Stimulated activated CD4-positive, alpha-beta T cell treated with anti-CD3 and anti-CD28 coated beads, TNF-alpha, amount 100 ng/mL, for 48 hours (primary cell): ENCODE measurements at places on chromosomes 7 and 10.

- no peak for DNase-seq
These were observed 105.4 kb upstream of the BTBD16 start for GRCh38 chr10:122165484-122166276.

- DNase-seq: no peak
These were observed 20.8 kb upstream of the OR6B1 start for GRCh38 chr7:143979359-143979758.

DNA sequence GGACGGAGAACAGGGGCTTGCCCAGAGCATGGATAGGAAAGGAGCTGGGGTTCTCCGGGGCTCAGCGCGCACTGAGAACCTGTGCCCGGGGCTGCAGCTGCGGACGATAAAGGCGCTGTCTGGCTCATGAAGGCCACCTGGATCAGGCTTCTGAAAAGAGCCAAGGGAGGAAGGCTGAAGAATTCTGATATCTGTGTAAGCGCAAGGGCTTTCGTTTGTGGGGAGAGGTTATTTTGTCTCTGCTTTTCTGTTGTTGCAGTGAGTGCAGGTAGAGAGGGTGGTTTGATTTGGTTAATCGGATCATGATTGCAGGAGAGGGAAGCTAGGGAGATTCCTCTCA, 250.5 kb downstream of the NSUN6 start:
- DNase-seq: no peak

DNA sequence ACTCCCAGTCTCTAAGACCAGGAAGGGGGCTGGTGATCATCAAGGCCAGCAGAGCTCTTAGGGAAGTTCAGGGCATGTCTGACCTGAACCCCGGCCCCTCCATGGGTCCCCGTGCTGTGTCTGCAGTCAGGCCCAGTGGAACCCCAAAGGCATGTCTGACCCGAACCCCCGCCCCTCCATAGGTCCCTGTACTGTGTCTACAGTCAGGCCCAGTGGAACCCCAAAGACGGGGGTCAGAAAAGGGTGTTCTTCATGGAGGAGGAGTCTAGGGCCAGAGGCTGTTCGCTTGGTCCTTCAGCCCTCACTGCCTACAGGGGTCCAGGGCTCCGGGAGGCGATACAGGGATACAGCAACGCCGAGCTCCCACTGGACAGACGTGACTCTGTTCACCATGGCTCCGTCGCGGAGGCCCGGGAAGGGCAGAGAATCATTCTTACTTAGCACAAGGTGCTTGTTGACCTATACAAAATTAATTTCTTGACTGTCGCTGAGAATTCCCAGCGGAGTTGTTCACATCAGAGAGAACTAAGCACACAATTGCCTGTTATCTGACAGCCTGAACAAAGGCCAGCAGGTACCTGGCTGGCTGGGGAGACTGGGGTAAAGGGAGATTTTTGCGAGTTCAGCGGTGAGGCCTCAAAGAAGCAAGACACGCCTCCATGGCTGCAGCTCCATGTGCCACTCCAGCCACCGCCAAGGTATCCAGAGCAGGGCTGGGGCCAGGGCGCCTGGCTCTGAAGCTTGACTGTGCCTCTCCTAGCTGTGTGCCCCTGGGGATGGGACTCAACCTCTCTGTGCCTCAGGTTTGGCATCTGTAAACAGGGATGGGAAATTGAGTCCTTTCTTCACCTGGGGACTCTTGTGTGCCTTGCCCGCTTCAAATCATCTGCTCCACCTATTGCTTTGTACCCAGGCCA, 26.8 kb downstream of the EN2 start:
- DNase-seq: no peak

DNA sequence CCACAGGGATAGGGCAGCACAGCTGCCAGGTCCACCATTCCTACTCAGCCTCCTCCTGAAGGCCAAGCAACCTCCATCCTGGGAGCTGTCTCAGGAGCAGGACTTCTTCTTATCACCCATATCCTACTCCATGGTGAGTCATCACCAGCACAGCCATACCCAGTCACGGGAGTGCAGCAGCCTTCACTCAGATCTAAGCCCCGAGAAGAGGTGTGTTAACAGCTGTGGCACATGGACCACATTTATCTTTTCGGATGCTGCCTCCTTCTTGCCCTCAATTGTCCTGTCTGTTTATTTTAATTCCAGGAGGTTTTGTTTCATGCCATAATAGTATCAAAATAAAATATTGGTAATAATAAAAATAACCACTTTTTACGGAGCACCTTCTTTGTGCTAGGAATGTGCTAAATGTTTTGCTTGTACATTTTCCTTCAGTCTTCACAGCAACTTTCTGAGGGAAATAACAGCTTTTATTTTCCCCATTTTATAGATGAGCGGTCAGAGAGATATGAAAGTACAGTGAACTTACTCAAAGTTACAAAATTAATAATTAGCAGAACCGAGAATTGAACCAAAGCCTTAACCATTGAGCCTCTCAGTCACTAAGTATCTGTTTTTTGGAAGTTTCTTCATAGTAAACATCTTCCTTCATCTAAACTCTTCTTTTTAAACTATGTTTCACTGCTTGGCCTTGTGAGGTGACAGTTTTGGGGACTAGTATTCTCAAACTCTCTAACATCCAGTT, 2.5 kb upstream of the KEL start:
- DNase-seq: no peak

DNA sequence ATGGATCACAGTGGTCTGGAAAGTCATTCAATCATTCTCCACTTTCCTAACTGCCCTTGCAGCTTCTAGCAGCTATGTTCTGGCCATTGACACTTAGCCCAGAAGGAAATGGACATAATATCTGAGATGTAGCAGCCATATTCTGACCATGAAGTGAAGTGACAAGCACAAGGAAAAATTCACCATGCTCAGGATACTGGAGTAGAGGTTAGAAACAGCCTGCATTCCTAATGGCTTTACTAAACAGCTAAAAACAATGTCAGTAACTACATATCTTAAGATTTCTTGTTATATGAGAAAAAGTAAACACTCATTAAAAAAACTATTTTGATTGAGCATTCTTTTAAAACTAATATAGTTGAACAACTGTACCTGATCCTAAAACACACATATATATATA, 443.8 kb downstream of the MAGI2 start:
- DNase-seq: no peak

DNA sequence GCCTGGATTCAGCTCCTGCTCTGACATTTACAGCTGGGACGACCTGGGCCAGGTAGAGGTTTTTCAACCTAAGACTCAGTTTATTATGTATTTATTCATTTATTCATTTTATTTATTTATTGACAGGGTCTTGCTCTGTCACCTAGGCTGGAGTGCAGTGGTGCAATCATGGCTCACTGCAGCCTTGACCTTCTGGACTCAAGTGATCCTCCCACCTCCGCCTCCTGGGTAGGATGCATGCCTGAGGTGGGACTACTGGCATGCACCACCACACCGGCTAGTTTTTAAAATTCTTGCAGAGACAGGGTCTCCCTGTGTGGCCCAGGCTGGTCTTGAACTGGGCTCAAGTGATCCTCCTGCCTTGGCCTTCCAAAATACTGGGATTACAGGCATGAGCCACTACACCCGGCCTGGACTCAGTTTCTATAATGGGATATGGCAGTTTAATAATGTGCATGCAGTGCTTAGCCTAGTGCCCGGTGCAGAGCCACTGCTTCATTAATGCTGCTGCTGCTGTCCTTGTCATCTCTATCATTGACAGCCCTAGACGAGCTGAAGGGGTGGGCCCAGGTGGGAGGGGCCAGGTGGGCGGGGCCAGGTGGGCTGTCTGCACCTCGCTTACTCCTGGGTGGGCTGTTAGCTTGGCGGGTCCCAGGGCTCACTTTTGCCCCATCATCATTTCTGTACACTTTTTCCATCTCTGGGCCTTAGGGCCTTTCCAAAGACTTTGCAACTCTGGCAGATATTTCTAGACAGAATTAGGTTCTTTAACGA, 92.6 kb downstream of the LHPP start:
- DNase-seq: no peak

DNA sequence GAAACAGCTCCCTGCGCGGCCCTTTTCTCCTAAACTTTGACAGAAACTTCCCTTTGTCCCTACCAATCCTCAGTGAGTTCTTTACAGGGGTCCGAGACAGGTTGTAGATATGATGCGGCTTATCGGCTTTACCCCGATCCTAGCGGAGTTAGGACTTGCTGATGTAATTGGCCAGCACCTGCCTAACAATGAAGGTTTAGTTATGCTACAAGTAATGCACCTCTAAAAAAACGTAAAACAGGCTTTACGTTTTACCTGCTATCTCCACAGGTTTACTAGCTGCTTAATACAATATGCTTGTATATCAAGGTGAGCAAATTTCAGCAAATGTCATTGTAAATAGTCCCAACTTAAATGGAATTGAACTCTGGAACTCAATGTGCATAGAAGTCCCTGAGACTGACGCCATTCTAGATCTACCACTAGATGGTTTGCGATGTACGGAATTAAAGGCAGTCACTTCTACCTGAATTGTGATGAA, 697 bp upstream of the SNX13 start:
- DNase-seq: no peak

DNA sequence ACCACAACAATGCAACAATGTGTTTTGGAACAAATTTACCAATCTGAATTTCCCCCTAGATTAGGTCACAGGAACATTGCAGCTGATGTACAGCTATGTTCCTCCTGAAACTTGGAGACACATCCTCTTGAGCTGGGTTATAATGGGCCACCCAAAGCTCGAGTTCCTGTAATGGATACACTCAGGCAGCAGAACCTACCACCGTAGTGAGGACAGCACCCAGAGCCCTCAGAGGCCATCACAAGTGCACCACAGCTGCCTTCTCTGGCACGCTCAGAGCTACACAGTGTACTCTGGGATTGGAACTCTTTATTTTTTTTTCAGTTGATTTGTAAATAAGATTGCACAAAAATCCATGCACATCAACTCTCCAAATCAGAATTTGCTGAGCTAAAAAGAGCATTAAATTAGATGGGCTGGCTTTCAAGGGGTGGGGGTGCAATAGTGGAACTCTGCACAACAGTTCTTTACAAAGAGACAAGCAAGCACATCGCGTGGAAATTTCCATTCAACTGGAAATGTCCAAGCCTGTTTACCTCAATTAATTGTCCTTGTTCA, 56.7 kb downstream of the EGFR start:
- DNase-seq: no peak

GRCh38 chr7:101315336-101315735, 6.3 kb downstream of the IFT22 start:
- DNase-seq: peak; percentile 44
